ENCODE measurements at places on chromosomes 2 and 18. TPM values are rescaled to one million over a fixed set of nuclear protein-coding genes. Genes with fewer than 3 reads are reported as not detected.

DNA sequence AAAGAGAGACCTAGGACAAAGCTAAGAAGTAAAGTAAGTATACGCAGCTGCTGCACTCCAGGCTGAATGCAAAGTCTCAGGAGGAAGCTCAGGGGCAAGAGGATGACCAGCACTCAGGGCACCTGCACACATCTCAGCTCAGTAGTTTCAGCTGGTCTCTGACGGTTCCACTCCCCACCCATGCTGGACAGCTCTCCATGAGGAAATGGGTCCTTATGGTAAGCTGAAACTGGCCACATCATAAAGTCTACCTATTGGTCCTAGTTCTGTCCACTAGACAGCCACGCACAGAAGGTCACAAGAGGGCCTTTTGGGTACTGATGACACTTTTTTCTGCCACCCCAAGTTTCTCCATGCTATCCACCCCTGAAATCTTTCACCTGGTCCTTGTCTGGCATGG, 215.3 kb downstream of the TTC32 start:
- DNase-seq: no peak

- peak; percentile 27 for DNase-seq
Observed at GRCh38 chr2:113217455-113218282, 43.9 kb downstream of the PSD4 start.

GRCh38 chr2:102069311-102069974, 73.1 kb upstream of the IL1R1 start:
- DNase-seq: no peak

Gene DCDC2C
- total RNA-seq: not detected

Gene SERPINB11
- 1.0 TPM for total RNA-seq

DNA sequence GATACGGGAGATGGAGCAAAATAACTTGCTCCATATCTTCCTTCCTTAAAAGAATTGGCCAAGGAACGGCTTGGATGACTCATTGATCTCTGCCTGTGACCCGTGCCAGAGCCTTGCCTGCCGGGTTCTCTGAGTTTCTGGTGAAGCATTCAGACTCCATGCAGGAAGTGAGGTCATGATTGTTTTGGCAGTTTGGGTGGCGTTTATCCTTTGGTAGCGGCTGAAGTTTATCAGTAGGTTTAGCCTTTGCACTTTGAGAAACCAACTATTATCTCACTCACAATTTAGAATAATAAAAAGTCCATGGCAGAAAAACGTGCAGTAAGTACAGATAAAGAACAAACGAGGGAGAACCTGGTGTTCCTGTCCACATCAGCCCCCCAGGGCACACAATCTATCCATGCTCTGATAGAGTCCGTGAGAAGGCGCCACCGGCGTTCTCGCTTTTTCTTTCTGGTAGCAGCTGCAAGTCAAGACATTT, 15.0 kb upstream of the CTAGE1 start:
- DNase-seq: no peak

GRCh38 chr2:80059447-80059846, 245.1 kb downstream of the LRRTM1 start:
- DNase-seq: no peak

Gene DNER
- 1.3 TPM for total RNA-seq

GRCh38 chr18:73232933-73233332, 365.1 kb upstream of the NETO1 start:
- DNase-seq: no peak

Gene CAPN14
- total RNA-seq: 20.5 TPM

GRCh38 chr2:207266648-207267047, 100.9 kb upstream of the KLF7 start:
- no peak for DNase-seq

DNA sequence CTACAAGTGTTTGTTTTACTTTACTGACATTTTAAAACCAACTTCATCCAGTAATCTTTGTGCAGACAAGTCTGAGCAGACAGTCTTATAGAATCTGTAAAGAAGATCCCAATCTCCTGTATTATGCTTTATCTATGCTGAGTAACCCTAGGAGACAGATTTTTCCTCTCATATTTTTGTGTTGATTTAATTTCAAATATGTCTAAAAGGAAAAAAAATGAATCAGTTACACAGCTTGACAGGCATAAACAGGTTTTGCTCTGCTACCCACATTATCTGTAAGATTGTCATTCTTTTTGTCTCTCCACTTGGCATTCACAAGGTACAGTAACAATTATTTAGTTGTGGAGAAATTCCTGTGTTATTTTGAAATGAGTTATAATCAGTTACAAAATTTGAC, 415.0 kb downstream of the NYAP2 start:
- no peak for DNase-seq

DNA sequence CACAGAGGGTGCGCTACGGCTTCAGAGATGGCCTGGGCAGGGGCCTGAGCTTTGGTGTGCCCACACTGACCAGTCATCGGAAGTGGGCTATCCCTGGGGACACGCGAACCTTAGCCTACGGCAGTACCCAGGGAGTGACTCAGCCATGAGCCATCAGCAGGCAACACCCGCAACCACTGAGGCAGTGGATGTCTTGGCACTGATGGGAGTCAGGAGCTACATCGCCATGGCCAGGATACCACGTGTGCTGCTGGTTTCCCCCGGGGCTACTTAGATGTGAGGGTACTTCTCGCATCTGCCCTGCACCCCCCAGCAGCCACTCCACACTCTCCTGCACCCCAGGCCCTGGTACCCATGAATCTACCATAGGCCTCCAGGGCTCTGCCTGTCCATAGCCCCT, 12.8 kb upstream of the HPCAL1 start:
- no peak for DNase-seq

- DNase-seq: no peak
Observed at GRCh38 chr2:126253669-126254068, 402.3 kb upstream of the GYPC start.

Gene OTOF
- total RNA-seq: 12.4 TPM

DNA sequence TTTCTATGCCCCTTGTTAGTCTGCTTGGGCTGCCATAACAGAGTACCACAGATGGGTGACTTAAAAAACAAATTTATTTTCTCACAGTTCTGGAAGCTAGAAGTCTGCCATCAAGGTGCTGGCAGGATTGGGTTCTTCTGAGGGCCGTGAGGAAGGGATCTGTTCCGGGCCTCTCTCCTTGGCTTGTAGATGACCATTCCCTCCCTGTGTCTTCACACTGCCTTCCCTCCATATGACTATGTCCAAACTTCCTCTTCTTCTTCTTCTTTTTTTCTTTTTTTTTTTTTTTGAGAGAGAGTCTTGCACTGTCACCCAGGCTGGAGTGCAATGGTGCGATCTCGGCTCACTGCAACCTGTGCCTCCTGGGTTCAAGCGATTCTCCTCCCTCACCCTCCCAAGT, 13.1 kb upstream of the CCNYL1 start:
- no peak for DNase-seq

DNA sequence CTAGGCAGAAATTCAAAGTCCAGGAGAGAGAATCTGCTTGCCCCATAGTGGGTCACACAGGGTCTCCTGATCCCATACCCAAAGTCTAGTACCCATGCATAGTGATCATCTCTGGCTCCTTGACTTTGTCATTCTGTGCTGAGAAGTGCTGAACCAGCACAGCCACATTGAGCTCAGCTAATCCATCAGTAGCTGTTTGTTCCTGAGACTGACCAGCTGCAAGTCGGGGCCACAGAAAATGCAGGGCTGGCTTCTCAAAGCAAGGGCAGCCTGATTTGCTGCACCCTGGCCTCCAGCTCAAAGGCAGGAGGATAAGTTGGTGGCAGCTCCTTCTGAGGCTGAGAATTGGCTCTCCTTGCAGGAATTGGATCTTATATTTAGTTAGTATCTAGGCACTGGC, 72.2 kb downstream of the LYPD1 start:
- no peak for DNase-seq

DNA sequence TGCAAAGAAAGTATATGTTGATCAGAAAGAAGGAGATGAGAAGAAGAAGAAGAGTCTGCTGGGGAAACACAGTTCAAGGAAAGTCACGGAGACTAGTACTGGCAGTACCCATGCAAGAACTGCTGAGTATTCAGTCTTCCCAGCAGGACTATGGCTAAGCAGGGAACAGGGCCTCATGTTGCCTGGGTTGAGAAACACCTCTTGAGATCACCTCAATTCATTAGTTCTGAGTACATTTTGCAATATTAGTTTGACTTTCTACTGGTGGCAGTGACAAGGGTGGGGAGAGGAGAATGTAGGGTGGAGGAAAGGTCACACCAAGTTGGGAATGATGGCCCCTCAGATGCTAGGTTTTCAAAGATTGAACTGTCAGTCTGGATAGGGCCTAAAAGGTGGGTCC, 50.5 kb downstream of the MRPL33 start:
- no peak for DNase-seq

GRCh38 chr2:183113630-183114029, 10.6 kb upstream of the NUP35 start:
- DNase-seq: no peak

DNA sequence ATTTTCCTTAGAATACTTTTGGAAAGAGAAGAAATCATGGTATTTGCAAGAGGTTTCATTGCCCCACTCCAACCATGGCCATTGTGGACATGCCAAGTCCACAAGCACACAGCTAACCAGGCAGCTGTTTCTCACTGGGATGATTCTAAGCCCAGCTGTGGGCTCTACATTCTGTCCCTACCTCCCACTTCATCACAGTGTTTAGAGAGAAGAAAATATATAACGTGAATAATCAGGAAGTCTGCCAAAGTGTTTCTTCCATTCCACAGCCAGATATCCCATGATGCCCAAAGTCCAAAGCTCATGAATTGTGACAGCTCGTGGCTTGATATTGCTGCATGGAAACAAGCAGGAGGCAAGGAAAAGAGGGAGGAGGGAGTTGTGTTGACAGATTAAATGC, 433.7 kb upstream of the GYPC start:
- DNase-seq: peak; percentile 17

GRCh38 chr18:37393945-37394609, 171.5 kb downstream of the CELF4 start:
- DNase-seq: peak; percentile 91

GRCh38 chr18:12361770-12362378, 15.2 kb downstream of the AFG3L2 start:
- no peak for DNase-seq

DNA sequence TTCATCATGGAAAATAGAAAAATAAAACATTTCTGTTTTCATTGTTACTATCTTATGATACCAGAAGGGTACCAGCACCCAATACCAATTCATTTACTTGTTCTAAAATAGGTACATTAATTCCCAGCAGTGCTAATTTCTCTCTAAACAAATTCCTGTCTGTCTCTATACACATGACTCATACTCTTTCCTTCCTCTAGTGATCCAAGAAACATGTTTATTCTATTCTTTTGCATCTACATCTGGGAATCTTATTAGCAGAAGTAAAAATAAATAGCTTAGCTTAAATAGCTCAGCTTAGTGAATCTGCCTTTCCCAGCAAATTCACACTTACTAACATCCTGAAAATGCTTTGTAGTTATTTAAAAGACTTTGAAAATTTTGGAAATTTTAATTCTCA, 84.5 kb upstream of the MAPRE2 start:
- DNase-seq: peak; percentile 22

DNA sequence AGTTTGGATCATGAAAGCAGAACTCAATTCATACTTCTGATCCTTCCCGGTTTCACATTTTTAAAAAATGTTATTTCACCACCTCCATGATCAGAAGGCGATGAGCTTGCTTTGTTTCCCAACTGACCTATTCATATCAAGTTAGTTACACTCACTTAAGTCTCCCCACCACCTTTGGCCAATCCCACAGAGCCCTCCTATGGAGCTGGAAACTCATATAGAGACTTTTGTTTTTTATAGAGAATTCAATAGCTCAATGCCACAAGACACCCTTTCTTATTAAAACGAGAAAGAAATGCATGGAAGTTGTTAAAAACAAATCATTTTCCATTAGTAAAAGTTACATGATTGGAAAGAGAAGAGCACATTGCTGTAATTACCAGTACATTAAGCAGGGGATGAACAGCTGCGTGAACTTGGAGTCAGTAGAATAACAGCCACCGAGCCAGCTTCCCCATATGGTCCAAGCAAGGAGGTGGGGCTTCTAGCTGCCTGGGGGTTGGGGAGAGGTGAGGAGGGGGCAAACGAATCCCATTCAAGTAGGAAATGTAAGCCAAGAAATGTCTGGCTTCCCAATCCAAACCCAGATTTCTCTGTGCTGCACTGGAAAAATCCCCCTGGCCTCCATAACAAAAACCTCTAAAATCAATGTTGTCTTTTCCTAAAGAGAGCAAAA, 614.5 kb downstream of the IRS1 start:
- DNase-seq: peak; percentile 94

Gene KLHL14
- total RNA-seq: 1.3 TPM

Gene SP5
- total RNA-seq: 4.5 TPM

- DNase-seq: no peak
Observed at GRCh38 chr2:231100990-231101389, 23.9 kb downstream of the HTR2B start.

DNA sequence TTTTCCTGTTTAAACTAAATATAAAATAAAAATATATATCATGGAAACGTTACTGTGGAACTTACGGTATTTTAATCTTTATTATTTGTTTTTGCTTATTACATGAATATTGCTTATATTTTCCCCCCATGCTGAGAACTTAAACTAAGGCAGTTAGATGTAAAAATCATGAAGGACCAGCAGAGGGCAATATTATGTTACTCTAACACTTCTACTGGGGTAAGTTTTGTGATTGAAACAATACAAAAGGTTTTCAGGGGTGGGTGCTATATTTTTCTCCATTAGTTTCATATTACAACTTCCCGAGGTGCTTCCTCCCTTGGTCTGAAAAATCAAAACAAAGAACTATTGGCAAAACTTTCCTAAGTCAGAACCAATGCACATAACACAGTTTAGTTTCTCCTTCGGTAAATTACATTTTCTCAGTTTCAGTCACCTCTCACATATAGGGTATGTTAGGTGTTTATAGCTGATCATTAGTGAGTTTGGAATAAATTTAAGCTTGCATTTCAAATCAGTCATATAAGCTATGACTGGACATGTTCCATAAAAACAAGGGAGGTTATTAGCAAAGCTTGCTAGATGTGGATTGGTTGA, 54.8 kb downstream of the ZNF407 start:
- DNase-seq: peak; percentile 70

DNA sequence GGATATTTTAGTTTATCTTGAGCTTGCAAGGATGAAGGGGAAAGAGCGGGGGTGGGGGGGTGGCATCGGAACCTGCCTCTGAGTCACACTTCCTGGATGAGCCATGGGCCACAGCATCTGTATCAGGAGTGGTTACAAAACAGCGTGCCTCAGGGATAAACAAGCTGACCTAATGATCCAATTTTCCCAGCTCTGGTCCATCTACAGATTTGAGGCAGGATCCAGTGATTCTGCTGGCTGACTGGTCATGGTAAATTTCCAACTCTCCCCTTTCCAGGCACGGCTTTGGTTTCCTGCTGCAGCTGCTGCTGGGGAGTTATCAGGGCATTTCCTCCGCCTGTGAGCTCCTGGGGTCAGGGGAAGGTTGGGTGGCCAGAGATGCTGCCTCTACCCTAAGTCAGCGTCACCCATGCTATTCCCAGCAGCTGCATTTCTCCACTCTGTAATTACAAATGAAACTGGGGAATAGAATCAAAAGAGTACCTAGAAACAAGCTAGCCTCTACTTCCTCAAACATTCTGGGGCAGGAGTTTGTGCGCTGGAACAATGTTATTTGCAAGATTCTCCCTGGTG, 4.7 kb upstream of the HPCAL1 start:
- peak; percentile 69 for DNase-seq
